NCI-H1105 (cell line): ENCODE measurements at places on chromosomes 6 and 20.
A peak's percentile ranks its signal among the peaks of the same experiment; 100 is the strongest.

DNA sequence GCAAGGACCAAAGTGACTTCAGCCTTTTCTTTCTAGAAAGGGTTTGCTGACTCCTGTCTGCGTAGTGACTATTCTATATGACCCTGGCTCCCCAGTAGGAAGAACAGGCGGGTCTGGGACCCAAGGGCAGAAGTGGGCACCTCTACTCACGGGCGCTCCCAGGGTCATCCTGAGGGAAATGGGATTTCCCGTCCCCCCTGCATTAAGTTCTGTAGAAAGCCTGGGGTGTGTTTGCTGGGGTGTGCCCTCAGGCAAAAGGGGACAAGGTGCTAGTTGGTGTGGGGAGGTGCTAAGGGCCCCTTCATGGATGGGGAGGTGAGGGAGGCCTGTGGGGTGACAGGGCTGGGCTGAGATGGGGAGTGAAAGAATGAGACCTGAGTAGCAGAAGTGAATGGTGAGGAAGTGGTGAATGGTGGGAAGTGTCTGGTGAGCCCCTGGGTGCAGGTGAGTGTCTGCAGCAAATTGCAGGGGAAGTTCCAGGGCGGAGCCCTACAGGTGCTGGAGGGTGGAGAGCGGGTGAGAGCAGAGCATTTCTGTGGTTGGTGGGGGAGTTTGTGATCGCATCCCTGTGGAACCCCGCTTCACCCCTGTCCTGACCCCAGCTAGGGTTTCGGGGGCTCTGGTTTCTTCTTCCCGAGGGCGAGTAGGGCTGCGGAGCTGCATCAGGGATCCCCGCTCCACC lies 21.1 kb downstream of the RAET1L start:
- DNase-seq = no peak

DNA sequence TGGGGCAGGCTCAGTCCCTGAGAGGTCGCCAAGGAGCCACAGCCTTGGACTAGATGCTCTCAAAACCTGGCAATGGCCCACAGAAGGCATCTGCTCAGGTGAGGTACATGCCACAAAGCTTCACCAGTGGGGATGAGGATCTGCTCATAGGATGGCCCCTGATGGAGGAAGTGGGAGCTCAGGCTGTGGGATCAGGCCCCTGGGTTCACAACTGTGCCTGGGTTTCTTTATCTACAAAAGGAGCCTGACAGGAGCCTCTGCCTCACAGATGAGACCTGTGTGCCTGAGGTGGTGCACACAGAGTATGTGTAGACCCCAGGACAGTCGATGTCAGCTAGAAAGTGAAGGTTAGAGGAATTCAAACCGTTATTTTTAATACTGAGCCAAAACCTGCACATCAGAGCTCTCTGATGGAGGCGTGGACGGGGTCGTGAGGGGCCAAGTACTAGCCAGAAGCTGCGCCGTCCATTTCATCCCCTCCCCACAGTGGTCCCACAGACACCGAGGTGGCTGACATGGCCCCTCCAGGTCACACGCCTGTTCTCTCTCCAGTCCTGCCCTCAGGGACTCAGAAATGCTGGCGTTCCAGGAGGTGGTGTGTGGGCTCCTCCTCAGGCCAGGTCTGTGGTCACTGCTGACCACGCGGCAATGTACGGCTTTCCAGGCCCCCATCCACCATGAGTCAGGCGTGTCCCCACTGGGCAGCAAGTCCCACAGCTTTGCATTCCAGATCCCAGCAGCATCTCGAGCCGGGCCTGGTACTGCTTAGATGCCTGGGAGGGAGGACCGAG lies 33.3 kb downstream of the NTSR1 start:
- no peak for DNase-seq

DNA sequence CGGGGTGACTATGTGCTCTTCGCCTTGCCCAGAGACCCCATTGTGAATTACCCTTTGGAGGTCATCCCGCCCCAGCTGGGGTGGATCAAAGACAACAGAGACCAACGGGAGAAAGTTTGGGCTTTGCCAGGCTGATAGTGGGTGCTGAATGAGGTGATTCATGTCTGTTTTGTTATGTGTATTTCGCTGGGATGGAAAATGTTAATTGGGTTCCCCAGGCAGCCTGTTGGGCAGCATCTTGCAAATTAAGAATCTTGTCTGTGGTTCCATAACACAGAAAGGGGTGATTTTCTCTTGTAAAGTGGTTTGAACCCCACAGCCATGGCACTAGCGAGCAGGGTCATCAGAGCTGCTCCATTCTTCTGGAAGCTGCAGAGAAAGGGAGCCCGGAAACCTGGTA lies 63.1 kb upstream of the UNC93A start:
- DNase-seq = no peak

- no peak for DNase-seq
Measured at GRCh38 chr20:48875914-48876240, 45.6 kb upstream of the ARFGEF2 start.

- DNase-seq = no peak
Measured at GRCh38 chr6:129621252-129621651, 88.7 kb downstream of the ARHGAP18 start.

GRCh38 chr6:90413867-90414266 lies 117.2 kb upstream of the BACH2 start:
- peak; percentile 88 for DNase-seq

DNA sequence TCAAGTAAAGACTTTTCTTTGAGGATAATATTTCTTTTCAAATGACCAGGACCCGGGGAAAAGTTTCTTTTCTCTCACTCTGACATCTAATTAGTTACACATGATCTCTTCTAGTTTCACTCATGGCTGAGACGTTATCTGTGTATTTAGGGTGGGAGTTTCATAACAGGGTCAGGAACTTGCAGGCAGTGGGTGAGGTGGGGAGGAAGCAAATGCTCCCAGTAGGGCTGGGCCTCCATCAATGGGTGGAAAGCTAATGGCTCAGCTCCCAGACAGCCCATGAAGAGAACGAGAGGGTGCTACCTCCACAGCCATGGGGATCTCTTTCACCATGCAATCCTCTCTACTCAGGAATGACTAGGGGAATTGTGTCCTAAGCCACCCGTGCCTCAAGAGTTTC lies 119.3 kb downstream of the F13A1 start:
- no peak for DNase-seq

DNA sequence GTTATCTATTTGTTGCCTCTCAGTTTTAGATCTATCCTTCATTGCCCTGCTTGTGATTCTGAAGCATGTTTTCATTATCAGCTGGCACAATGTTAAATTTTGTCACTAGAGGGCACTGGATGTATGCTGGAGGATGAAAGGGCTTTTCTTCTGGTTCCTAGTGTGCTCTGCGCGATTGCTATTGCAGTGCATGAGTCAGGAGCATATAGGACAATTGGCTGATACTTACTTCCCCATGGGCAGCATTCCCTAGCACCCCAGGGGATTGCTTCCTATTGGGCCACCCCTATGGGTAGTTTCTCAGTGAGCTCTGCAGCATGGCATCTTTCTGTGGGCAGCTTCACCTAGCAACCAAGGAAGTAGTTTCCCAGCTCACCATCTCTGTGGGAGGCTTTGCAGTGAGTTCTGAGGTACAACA lies 280.3 kb upstream of the SYNCRIP start:
- peak; percentile 24 for DNase-seq

GRCh38 chr6:5130135-5130866 lies 45.2 kb downstream of the PPP1R3G start:
- no peak for DNase-seq

DNA sequence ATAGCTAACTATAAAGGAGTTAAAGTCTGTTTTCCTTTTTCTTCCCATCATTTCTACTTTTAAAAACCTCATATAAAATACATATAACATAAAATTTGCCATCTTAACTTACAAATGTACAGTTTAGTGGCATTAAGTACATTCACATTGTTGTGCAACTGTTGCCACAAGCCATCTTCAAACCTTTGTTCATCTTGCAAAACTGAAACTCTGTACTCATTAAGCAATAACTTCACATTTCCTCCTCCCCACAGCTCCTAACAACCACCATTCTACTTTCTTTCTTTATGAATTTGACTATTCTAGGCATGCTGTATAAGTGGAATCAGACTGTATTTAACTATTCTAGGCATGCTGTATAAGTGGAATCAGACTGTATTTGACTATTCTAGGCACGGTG lies 4.5 kb downstream of the CCDC170 start:
- DNase-seq = no peak

GRCh38 chr6:11230158-11231107 lies 2.0 kb downstream of the NEDD9 start:
- no peak for DNase-seq

DNA sequence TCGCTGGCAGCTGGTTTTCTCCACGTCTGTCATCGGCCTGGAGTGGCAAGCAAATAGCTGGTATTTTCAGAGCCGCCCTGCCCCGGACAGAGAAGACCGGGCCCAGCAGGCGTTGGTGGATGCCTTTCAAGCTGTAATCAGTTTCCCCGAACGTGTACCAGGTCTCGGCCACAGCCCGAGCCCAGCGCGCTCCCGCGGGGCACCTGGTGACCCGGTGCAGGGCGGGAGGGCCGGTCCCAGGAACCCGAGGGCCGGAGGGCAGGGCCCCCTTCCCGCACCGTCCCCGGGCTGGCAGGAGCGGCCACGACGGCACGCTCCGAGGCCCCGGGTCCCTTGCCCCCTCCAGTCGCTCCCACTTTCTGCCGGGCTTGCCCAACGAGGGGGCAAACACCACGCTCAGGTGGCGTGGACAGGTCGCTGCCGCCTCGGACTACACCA lies 348 bp upstream of the PYGB start:
- peak; percentile 43 for DNase-seq

DNA sequence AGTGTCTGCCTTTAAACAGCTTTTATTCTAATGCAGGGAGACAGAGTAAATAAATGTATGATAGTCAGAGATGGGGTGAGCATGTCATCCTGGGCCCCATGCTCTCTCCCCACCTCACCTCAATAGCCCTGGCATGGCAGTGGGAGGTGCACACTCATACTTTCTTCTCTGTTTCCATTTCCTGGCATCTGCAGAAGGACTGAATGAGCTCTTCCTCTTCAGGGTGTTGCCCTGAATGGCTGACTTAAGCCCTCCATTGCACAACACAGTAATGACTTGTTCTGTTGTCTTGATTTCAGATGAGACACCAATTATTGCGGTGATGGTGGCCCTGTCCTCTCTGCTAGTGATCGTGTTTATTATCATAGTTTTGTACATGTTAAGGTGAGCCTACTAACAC lies 57.0 kb upstream of the GNRH2 start:
- DNase-seq = no peak
